ENCODE measurements at places on chromosomes 3 and 15. TPM values are rescaled to one million over a fixed set of nuclear protein-coding genes. Genes with fewer than 3 reads are reported as not detected.

TIPIN gene
- polyA plus RNA-seq, result 19.6 TPM

GOLGA6B gene
- 0.55 TPM for polyA plus RNA-seq

TNIK gene
- polyA plus RNA-seq, result 2.3 TPM

NOX5 gene
- 0.64 TPM for polyA plus RNA-seq

CTNNB1 gene
- polyA plus RNA-seq, result 479 TPM

CCR3 gene
- 0.27 TPM for polyA plus RNA-seq

NR1I2 gene
- polyA plus RNA-seq, result 0.73 TPM

BOC gene
- polyA plus RNA-seq, result 37.4 TPM

CCR1 gene
- polyA plus RNA-seq, result 2.6 TPM

All from left renal pelvis (tissue), 4 donors.